Thoracic aorta (tissue), 2 donors: ENCODE measurements at places on chromosomes 5 and 9. TPM values are rescaled to one million over a fixed set of nuclear protein-coding genes. Genes with fewer than 3 reads are reported as not detected.
A peak's percentile ranks its signal among the peaks of the same experiment; 100 is the strongest.

DNA sequence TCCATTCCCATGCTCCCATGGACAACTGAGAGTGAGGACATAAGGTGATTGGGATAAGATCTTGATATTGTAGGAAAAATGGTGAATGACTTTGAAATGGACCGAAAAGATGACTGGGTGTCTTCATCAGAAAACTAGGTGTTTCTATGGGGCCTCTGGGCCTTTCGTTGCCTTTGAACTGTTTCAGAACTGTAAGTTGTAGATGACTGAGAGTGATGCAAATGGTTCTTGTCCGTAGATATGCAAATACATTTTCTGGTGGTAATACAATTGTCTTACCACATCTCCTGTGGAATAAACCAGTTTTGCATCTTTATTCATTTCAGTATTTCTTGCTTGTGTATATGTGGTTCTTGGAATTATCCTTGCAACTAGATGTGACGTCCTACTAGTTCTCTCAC is 16.0 kb upstream of the TEX48 start:
- H3K4me1 ChIP-seq = no peaks in the 10 kb centered on the region
- H3K27me3 ChIP-seq = no peaks in the 10 kb centered on the region
- H3K27ac ChIP-seq = no peak overlapping the region
- H3K4me3 ChIP-seq = no peak overlapping the region

GRCh38 chr9:128144239-128145181 is 4.7 kb upstream of the LCN2 start:
- H3K36me3 ChIP-seq = no peaks in the 10 kb centered on the region
- H3K4me3 ChIP-seq = no peak overlapping the region
- no peaks in the 10 kb centered on the region for H3K27me3 ChIP-seq

GRCh38 chr5:169185626-169186025 is 115.3 kb downstream of the SLIT3 start:
- peaks cover 3% of the 10 kb centered on the region for H3K4me1 ChIP-seq
- no peaks in the 10 kb centered on the region for H3K27me3 ChIP-seq
- no peaks in the 10 kb centered on the region for H3K36me3 ChIP-seq
- no peak overlapping the region for H3K27ac ChIP-seq
- no peak for DNase-seq

DNA sequence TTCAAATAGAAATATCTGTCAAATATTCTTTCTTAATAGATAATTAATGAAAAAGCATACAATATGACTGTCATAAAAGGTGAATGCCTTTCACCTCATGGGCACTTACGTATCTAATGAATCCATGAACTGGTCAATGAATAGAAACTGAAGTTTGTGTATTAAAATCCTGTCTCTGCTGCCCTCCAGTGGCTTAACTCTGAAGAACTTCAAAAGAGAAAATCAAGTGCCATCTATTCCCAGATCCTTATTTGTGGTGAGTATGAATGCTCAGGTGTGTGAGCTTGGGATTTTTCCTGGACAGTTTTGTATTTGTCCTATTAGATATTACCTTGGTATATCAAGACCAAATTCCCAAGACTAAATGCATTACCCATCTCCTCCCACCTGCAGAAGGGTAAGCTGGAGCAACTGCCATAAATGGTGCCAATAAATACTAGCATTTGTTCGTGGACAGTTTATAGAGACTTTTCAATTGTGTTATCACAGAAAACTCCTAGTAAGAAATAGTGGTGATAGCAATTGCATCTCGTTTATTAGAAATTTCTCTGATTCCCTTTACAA is 44.0 kb upstream of the SVEP1 start:
- H3K27me3 ChIP-seq = no peaks in the 10 kb centered on the region
- H3K36me3 ChIP-seq = no peaks in the 10 kb centered on the region
- no peak overlapping the region for H3K27ac ChIP-seq
- no peak overlapping the region for H3K4me3 ChIP-seq
- no peak for DNase-seq

GRCh38 chr5:58545912-58546311 is 37.0 kb upstream of the RAB3C start:
- DNase-seq = no peak
- H3K27me3 ChIP-seq = no peaks in the 10 kb centered on the region
- H3K4me1 ChIP-seq = no peaks in the 10 kb centered on the region
- H3K36me3 ChIP-seq = no peaks in the 10 kb centered on the region
- no peak overlapping the region for H3K27ac ChIP-seq

DNA sequence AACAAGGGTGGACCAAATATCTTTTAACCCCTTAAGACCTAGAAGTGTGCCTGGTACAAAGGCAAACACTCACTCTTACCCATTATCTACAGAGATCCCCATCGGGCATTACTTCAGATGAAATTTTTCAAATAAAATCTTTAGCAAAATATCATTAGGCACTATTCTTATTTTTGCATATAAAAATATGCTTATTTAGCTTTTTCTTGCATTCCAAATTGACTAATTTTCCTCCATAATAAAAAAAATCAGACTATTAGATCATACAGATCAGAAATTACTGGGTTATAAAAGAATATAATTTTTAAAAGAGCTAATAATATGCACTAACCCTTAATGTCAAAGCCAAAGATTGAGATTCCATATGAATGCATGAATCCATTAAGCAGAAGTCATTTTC is 178.7 kb upstream of the SLC30A5 start:
- no peaks in the 10 kb centered on the region for H3K27me3 ChIP-seq
- H3K36me3 ChIP-seq = no peaks in the 10 kb centered on the region
- no peak overlapping the region for H3K27ac ChIP-seq
- H3K4me1 ChIP-seq = no peaks in the 10 kb centered on the region

DNA sequence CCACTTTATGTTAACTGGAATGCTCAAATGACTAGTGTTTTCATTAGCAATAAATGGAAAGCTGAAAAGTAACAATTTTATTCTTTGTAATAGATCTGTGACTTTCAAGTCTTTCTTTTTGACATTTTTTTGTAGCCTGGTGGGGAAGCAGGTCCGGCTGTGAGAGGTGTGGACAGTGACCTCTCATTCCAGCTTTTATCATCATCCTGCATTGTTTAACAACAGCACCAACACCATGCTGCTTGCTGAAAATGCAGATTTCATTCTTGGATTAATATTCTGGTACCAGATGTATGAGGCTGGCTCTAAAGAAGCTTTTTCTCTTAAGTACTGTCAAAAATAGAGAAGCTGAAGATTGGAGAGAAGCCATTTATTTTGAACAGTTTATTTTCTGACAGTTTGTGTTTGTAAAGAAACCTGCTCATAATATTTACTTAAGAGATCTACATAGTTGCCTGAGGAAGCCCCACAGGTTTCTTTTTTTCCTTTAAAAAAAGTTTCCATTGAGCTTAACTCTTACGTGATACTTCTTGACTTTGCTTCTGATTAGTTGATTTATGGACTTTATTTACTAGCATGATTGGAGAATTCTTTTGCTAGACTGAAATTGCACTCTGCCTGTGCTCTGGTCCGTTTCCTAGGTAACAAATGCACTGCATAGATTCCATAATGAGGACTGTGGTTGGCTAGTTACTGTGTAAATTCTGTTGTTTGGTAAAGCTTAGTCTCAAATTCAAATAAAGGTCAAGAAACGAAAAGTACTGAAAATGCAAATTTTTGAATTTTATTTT is 3.4 kb downstream of the KIAA1958 start:
- H3K36me3 ChIP-seq = no peaks in the 10 kb centered on the region
- H3K4me3 ChIP-seq = no peak overlapping the region

- H3K4me3 ChIP-seq = no peak overlapping the region
- no peaks in the 10 kb centered on the region for H3K4me1 ChIP-seq
- no peaks in the 10 kb centered on the region for H3K36me3 ChIP-seq
- no peak overlapping the region for H3K27ac ChIP-seq
- H3K27me3 ChIP-seq = no peaks in the 10 kb centered on the region
These were observed 369.1 kb downstream of the NDUFS4 start for GRCh38 chr5:53929570-53929969.

DNA sequence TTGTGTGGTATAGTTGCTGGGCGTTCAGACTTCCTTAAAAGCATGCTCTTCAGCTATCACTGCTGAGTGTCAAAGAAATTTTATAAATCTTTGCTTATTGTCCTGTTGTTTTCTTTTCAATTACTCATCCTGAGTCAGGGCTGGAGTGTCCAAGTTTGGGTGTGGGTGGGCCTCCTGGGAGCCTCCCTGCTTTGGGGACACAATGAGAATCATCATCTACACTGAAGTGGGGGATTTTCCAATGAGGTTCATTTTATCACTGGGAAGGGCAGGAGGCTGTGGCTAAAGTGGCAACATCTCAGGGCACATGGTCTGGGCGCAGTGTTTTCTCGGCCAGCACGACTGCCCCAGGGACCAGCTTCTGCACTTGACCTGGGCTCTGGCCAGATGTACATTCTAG is 19.5 kb downstream of the GFPT2 start:
- no peak for DNase-seq
- no peak overlapping the region for H3K27ac ChIP-seq
- no peak overlapping the region for H3K4me3 ChIP-seq

DNA sequence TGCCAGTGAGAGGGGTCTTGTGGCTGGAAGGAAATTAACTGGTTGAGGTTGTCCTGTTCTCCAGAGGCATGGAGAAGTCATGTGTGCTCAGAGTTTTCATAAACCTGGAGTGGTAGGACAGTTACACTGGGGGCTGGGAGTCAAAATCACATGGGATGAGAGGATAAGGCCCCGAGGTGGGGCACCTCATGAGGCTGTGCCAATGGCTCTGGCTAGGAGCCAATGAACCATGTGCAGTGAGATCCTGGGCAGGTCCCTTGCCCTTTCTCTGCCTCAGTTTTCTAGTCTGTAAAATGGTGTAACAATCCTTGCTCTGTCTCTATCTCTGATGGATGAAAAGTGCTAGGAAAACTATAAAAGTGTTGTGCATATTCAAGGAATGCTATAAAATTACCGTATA is 7.0 kb upstream of the SYNPO start:
- no peak overlapping the region for H3K4me3 ChIP-seq
- H3K27me3 ChIP-seq = no peaks in the 10 kb centered on the region
- no peaks in the 10 kb centered on the region for H3K36me3 ChIP-seq
- H3K4me1 ChIP-seq = peaks cover 99% of the 10 kb centered on the region

GRCh38 chr5:176646707-176647029 is 616 bp upstream of the TSPAN17 start:
- H3K36me3 ChIP-seq = no peaks in the 10 kb centered on the region
- H3K4me1 ChIP-seq = peaks cover 11% of the 10 kb centered on the region
- no peak for DNase-seq
- H3K27me3 ChIP-seq = no peaks in the 10 kb centered on the region
- peak overlapping the region; percentile 78 for H3K27ac ChIP-seq

GRCh38 chr5:140355546-140355945 is 4.4 kb upstream of the SLC4A9 start:
- DNase-seq = no peak
- H3K36me3 ChIP-seq = no peaks in the 10 kb centered on the region
- no peak overlapping the region for H3K4me3 ChIP-seq

- H3K27me3 ChIP-seq = no peaks in the 10 kb centered on the region
- no peak overlapping the region for H3K4me3 ChIP-seq
- DNase-seq = no peak
- H3K4me1 ChIP-seq = no peaks in the 10 kb centered on the region
- no peak overlapping the region for H3K27ac ChIP-seq
These were observed 10.3 kb upstream of the RIOK2 start for GRCh38 chr5:97193355-97193688.

GRCh38 chr5:91641730-91642350 is 258.7 kb upstream of the ARRDC3 start:
- no peak for DNase-seq
- H3K4me1 ChIP-seq = no peaks in the 10 kb centered on the region
- no peaks in the 10 kb centered on the region for H3K36me3 ChIP-seq

GRCh38 chr5:1446602-1447343 is 1.5 kb upstream of the SLC6A3 start:
- no peaks in the 10 kb centered on the region for H3K36me3 ChIP-seq
- no peaks in the 10 kb centered on the region for H3K4me1 ChIP-seq
- peaks cover 7% of the 10 kb centered on the region for H3K27me3 ChIP-seq
- no peak for DNase-seq

DNA sequence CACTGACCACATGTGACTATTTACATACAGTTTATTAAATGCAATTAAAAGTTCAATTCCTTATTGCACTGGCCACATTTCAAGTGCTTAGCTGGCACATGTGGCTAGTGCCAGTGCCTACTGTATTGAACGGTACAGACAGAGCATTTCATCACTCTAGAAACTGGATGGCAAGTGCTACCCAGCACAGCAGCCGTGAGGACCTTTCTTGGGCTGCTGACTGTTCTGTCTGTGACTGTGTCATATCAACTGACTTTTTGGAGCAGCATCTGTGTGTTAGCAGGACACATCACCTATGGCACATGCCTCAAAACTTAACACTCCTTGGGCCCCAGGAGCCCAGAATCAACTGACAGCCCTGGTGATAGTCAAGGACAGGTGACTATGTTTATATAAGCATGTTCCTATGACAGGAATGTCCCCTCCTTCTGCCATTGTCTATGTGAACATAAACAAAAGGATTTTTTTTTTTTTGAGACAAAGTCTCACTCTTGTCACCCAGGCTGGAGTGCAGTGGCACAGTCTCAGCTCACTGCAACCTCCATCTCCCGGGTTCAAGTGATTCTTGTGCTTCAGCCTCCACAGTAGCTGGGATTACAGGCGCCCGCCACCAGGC is 8.9 kb downstream of the IRF1 start:
- H3K4me3 ChIP-seq = no peak overlapping the region
- no peak overlapping the region for H3K27ac ChIP-seq
- no peaks in the 10 kb centered on the region for H3K27me3 ChIP-seq
- no peak for DNase-seq

DNA sequence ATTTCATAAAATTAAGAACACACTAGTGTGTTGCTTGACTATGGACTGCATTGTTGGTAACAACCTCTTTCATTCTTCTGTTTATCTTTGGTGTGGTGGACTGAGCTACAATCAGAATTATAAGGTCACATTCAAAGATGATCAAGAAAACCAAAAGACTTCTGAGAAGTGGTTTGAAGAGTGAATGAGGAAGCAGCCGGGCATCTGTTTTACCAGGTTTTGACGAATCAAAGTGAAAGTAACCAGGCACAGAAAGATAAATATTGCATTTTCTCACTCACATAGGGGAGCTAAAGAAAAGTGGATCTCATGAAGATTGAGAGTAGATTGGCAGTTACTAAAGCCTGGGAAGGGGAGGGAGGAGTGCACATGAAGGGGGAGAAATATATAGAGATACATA is 589.1 kb downstream of the ZNF608 start:
- H3K4me1 ChIP-seq = no peaks in the 10 kb centered on the region
- H3K36me3 ChIP-seq = no peaks in the 10 kb centered on the region
- no peak for DNase-seq

GRCh38 chr5:28046596-28046995 is 1008.2 kb upstream of the CDH9 start:
- H3K27ac ChIP-seq = no peak overlapping the region
- no peak for DNase-seq
- H3K36me3 ChIP-seq = no peaks in the 10 kb centered on the region
- no peak overlapping the region for H3K4me3 ChIP-seq

The LIX1 gene
- not detected for total RNA-seq

The FIBCD1 gene
- total RNA-seq = not detected

The PCDHGB1 gene
- total RNA-seq = 11.4 TPM

The AJM1 gene
- 9.2 TPM for total RNA-seq

The ZER1 gene
- total RNA-seq = 65.4 TPM

The ACSL6 gene
- 1.6 TPM for total RNA-seq

The FOXD4L4 gene
- total RNA-seq = not detected

The NME5 gene
- not detected for total RNA-seq

The DND1 gene
- total RNA-seq = 0.54 TPM

The HCN1 gene
- total RNA-seq = 0.21 TPM

The SLC1A3 gene
- 67.4 TPM for total RNA-seq

The SLC6A7 gene
- total RNA-seq = not detected

The MAPK9 gene
- total RNA-seq = 26.8 TPM

The BTNL8 gene
- not detected for total RNA-seq
